ENCODE measurements at places on chromosomes 2 and 18.

- DNase-seq: no peak
These were observed 679.7 kb downstream of the NYAP2 start for GRCh38 chr2:226079196-226079595.

GRCh38 chr2:190182071-190182524 lies 119.6 kb upstream of the MSTN start:
- DNase-seq: no peak

DNA sequence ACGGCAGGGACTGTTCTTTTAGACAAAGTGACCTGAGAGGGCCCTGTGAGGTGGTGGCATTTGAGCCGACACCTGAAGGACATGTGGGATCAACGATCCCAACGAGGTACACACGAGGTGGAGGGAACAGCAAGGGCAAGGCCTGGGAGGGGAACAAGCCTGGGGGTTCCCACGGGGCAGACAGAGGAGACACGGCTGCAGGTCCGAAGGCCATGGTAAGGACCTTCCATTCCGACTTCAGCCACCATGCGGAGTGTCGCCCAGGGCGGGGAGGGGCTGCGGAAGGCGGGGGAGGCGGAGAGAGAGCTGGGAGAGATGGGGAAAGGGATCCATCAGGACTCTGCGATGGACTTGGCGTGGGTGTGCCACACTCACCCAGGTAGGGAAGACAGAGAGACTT lies 151.8 kb downstream of the HDAC4 start:
- DNase-seq: no peak

GRCh38 chr2:23209059-23209458 lies 175.9 kb upstream of the KLHL29 start:
- DNase-seq: no peak

DNA sequence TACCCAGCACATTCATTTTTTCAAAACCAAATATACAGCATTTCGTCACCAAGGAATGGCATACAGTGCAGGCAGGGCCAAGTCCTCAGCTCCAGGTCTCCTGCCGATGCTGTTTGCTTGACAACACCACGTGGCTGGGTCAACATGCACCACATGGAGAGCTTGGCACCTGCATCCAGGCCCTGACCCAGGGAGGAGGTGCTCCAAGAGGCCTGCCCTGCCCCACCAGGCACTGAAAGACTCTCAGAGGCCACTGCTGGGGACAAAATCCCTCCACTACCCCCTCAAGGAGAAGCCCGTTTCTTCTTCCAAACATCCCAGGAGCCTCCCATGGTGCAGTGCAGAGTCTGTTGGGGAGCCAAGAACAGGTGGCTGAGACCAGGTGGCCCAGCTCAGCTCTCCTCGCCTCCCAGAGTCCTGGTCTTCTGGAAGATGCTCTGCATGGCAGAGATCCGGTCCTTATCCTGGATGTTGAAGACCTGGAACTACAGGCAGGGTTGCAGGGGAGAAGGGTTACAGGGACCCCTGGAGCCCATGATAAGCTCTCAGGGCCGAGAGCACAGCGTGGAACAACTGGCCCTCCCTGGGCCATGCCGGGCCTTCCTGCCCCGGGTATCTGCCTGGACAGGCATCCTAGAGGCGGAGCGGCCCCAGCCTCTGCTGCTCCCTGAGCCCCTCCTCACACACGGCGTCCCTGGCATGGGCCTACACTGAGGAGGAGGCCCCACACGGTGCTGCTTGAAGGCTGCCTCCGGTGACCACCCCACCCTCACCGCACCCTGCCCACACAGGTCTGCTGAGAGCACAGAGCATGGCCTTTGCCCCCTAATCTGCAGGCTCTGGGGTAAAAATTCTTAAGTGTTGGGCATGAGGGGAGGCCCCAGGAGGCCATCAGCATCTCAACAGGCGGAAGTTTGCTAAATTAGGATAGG lies 9.0 kb downstream of the MAB21L4 start:
- no peak for DNase-seq

GRCh38 chr2:172249334-172249733 lies 146.6 kb upstream of the DLX2 start:
- no peak for DNase-seq

DNA sequence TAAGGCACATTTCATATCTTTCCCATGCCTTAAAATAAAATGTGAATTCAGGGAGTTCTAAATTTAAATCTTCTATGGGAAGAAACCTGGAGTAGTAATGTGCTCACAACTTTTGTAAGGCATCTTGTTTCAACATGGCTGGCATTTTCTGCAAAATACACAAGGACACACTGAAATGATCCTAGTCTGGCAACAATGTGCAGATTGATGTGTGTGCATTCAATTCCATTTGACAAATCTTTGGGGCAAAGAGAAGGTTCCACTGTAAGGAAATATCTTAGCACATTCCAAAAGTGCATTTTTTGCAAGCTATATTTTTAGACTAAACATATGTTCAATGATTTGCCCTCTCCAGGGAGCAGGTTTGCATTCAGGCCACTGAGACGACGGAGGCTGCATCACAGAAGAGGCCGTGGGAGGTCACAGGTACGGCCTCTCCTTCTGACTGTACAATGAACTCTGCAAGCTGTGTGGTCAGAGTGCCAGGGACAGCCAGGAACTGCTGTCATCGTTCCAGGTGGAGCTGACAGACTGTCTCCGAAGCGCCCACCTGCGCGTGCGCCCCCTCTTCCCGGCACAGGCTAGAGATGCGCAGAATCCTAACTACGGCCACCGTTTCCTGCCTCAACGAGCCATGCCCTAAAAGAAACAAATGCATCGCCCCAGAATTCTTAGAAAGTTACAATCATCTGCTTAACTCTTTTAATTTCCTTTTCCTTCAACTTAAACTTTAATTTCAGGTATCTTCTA lies 149.2 kb upstream of the POU3F3 start:
- DNase-seq: no peak

- no peak for DNase-seq
These were observed 69.8 kb upstream of the IL1R1 start for GRCh38 chr2:102072741-102073140.

DNA sequence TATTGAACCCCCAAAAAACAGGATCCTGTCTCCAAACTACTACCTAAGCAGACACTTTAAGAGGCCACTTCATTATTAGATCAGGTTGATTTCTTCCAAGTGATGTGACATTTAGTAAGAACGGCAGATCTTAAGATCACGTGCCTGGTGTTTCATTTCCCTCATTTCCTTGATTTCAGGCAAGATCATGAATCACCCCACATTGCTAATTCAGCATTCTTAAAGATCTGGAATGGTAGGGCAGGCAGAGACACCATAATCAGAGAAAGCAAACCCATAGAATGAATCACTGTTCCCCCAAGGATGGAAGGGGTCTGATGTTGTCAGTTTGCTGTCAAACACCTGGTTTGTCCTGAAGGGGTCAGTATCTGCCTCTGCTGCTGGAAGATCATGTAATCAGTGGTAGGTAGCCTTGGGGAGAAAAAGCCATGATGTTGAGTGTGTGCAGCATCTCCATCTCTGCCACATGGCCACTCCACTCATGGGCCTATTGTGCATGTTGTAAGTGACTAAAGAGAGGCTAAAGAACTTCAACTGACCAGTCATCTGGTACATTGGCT lies 133.9 kb downstream of the ARHGAP15 start:
- DNase-seq: no peak

DNA sequence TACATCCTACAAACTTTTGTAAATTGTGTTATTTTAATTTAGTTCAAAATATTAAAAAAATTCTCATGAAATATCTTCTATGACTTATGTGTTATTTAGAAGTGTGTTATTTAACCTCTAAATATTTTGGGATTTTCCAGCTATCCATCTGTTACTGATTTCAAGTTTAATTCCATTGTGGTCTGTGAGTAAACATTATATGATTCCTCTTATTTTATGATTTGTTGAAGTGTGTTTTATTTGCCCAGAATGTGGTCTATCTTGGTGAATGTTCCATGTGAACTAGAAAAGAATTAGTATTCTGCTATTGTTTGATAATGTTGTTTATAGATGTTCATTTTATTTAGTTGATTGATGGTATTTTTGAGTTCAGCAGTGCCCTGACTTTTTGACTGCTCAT lies 136.0 kb downstream of the ZNF804A start:
- no peak for DNase-seq

DNA sequence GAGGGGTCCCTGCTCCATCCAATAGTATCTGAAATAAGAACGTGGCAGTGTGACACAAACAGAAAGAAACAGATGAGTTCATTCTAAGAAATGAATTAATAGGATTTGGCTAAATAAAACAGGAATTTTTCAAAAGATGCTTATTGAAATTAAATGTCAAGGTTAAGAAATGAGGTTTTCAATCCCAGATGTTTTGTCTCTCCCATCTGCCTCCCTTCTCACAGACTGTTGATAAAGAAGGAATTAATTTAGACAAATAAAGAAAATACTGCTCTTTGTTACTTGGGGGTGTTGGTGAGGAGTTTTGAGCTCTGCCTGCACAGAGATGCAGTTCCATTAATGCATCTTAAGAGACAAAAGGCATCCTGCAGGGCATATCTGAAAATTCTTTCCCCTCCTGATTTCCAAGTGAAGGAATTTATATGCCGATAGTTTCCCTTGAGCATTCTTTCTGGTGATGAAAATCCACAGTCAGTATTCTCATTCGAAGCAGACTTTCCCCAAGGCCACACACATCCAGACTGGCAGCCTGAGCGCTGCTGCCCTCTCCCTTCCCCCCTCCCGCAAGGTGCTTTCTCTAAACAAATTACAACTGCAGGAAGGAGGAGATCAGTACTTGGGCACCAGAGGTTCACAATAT lies 385.4 kb upstream of the RND3 start:
- DNase-seq: no peak

DNA sequence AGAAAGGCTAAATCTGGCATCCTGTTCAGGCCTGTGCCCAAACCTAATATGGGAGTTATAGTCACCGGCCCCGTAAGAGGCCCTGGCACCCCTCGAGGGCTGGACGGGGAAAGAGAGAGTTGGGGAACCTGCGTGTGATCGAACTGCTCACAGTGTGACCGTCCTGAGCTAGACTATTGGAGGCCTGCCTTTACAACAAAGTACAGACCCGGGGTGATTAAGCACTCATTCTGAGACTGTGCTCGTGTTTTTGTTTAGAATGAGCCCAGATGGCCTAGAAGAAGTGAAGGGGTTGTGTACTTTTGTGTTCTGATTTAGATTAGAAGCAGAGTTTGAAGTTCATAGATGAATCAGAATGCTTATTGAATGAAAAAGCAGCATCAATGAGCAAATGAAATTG lies 115.3 kb downstream of the ACOXL start:
- no peak for DNase-seq

DNA sequence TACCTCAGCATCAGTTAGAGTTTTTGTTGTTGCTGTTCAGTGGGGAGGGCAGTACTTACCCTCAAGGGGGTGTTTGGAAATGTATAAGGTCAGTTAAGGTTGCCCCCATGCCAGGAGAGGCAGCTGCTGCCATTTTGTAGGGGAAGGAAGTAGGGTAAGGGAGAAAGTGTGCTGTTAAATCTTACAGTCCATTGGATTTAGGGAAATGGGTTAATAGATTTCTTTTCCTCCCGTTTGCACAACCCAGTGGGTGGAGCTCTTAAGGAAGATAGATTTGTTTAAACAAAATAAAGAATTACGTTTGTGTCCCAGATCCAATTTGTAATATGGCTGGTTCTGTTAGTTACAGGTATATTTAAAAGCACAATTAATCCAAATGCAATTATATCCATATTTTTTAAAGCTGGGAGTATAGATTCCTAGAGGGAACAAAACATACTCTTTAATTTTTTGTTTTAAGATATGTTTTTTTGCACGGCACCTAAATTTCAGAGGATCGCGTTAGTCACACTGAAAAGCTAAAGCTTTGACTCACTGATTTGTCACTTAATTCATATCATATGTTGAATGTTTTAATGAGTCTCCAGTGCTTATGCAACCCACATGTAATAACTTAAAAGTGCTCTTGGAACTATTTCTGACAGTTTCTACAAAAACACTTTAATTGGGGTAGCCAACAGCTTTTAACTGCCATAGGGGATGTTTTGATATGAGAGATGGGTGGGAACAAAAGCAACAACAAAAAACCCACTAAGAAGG lies 9.0 kb upstream of the CWC22 start:
- no peak for DNase-seq

GRCh38 chr18:51908598-51908944 lies 431.4 kb upstream of the DCC start:
- DNase-seq: no peak

DNA sequence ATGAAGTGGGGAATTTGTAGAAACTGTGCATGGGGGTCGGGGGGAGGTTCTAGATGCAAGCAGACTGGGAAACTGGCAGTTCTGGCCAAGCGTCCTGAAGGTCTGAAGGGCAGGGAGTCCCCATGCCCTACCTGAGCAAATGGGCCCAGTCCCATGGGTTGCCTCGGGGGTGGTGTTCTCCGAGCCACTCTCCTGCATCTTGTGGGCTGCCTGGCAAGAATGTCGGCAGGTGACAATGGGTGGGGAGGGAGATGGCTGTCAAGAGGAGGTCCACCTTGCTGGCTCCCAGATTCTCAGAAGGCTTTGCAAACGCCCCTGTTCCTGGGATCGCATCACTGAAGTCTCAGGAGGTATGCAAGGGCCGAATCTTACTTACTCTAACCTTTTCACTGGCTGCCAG lies 21.3 kb downstream of the INHBB start:
- no peak for DNase-seq

DNA sequence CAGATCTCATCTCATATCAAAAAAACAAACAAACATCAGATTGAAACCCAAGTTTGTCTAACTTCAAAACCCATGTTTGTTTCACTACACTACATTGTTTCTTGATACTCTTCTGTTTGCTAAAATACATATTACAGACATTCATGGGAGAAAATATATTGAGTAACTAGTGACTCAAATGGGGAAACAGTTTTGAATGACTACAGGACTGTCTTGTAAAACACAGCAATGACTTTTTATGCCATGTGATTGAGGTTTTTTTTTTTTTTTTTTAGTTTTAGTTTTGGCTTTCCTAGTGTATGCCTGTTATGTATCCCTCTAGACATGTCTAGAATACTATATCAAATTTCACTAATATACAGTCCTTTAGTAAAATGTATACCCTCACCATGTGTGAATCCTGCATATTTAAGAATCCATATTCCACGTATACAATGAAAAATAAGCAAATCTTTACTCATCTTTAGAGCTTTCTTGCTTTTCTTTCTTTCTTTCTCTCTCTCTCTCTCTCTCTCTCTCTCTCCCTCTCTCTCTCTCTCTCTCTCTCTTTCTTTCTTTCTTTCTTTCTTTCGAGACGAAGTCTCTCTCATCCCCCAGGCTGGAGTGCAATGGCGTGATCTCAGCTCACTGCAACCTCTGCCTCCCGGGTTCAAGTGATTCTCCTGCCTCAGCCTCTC lies 46.6 kb upstream of the SERTAD2 start:
- DNase-seq: no peak

Data from activated CD4-positive, alpha-beta T cell treated with anti-CD3 and anti-CD28 coated beads, Interleukin-2, amount 10 ng/mL, durations not matched to agents 24 days and 14 days (primary cell).